NCI-H226 (cell line): ENCODE measurements at places on chromosomes 3 and 15.
A peak's percentile ranks its signal among the peaks of the same experiment; 100 is the strongest.

- DNase-seq = no peak
Observed at GRCh38 chr3:88231207-88231606, 81.4 kb downstream of the C3orf38 start.

- DNase-seq = no peak
Observed at GRCh38 chr3:138325990-138326389, 3.7 kb downstream of the NME9 start.

DNA sequence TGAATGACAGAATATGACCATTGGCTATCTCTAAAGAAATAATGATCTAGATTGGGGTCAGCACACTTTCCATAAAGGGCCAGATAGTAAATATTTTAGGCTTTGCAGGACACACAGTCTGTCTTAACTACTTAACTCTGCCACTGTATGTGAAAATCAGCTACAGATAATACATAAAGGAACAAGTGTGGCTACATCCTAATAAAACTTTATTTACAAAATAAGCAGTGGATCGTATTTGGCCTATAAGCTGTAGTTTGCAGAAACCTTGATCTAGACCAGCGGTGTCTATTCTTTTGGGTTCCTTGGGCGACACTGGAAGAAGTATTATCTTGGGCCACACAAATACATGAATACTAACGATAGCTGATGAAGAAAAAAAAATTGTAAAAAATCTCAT, 27.6 kb downstream of the GSK3B start:
- no peak for DNase-seq

DNA sequence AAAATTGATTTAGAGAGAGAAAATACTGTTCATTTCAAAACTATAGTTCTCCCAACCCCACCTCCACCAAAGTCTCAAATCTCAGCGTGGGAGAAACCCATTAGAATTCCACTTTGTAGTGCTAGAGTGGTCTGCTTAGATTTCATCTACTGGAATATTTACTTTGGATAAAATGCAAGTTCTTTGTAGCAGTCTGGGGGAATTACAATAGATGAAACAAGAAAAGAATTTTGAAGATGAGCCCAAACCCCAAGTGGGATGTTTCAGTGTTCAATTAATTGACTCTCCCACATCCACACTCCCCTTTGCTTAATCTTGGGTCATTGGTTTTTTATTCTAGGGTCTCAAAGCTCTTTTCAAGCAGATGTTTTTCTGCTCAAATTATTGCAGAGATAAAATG, 97.8 kb downstream of the RPL22L1 start:
- DNase-seq = no peak

GRCh38 chr3:181250714-181251113, 261.2 kb upstream of the DNAJC19 start:
- DNase-seq = no peak

GRCh38 chr15:43249699-43250203, 17.0 kb downstream of the TGM5 start:
- DNase-seq = peak; percentile 21

DNA sequence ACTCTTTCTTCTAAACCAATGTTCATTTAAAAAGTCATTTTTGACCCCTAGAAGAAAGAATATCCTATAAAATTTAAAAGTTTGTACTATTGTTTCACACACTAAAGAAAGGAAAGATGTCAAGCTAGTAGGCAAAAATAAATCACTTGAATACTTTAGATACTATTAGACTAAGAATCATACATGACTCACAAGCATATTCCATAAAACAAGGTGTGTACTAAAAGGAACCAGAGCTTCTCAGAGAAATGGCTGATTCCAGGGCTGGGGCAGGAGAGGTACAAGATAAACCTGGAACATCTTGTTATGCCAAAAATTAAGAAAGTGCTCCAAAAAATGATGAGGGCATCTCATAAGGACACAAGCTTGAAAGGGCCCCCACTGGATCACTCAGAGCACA, 8.7 kb downstream of the DLG1 start:
- DNase-seq = peak; percentile 24

- DNase-seq = no peak
Observed at GRCh38 chr3:13123013-13123654, 49.9 kb upstream of the IQSEC1 start.

GRCh38 chr3:134354612-134355251, 19.5 kb downstream of the AMOTL2 start:
- DNase-seq = no peak

DNA sequence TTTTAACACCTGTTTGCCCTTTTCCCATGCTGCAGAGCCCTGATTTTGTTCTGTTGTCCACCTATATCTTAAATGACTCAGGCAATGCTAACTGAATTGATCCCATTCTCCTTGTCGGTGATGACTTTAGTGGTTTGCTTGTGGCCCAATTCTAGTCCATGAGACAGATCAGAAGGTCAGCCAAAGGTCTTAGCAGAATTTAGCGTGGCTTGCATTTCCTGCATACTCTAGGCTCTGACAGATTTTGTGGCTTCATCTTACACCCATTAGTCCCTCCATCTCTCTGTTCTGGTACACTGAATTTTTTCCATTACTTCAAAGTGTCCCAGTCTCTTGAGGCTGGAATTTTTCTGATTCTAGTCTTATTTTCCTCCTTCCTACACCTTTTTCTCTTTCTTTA, 161.9 kb downstream of the STAC start:
- DNase-seq = no peak

DNA sequence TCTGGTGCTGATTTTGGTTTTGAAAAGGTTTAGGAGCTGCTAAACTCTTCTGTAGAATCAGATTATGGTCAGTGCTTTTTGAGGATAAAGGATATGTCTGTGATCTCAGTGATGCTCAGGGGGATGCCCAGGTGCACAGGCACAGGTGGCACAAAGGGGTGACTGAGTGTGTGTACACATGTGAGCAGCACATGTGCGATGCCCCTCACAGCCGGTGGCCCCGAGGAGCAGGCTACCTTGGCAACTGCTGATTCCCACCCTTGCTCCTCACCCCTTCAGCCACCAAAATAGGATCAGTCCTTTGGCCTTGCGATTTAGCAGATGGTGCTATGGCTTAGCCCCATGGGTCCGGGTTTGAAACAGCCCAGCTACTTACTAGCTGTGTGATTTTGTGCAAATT, 51.1 kb downstream of the POMGNT2 start:
- DNase-seq = no peak

- DNase-seq = no peak
Observed at GRCh38 chr3:72011485-72011884, 226.5 kb upstream of the PROK2 start.

- no peak for DNase-seq
Observed at GRCh38 chr3:42507761-42508335, 5.4 kb downstream of the VIPR1 start.

DNA sequence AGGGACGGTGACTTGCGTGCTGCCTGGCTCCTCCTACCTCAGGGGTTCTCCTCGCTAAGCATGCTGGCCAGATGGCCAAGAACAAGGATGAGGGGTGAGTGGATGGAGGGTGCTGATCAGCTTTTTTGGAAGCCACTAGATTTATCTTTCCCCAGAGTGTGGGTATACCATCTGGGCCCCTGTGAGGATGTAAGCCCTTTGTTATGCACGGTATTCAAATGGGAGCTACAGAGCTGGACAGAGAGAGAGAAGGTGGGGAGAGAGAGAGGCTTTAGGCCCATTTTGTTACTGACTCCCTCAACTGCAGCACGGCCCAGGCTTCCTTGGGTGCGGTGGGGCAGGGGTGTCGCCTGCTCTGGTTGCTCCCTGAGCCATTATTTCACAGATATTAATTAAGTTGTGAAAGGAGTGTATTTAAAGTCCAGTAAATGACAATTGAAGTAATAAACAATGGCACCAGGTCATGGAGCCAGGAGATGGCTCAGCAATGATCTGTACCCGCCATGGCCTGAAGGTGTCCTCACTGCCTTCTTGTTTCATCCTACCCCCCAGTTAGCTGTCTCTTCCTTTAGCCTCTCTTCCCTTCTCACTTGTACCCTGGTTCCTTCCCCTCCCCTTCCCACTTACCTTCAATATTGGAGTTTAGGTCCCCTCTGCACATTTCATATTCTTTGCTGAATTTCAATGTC, 158.0 kb downstream of the CLSTN2 start:
- no peak for DNase-seq

GRCh38 chr3:114685161-114685560, 391.3 kb downstream of the TIGIT start:
- DNase-seq = no peak

- DNase-seq = no peak
Observed at GRCh38 chr3:137061186-137061585, 103.4 kb downstream of the IL20RB start.

DNA sequence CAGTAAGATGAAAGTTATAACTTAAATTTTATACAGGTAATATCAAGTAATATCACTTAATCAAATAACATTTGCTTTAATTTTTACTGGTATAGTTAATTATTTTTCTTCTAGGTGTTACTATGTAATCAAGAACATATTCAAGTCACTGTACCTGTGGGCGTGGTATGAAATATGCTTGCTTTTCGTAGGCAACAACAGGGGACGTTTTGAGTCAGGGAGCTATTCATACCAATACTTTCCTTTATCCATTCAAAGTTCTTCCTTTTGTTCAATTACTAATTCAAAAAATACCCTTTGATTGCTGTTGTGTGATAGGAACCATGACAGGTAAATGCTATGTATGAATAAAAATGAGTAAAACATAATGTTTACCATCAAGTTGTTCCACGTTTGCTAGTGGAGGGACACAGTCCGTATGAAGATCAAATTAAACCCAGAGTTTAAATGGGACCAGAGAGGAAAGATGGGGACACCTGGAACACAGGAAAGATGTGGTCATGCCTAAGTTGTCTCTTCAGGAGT, 654.0 kb upstream of the KCNMB2 start:
- no peak for DNase-seq

DNA sequence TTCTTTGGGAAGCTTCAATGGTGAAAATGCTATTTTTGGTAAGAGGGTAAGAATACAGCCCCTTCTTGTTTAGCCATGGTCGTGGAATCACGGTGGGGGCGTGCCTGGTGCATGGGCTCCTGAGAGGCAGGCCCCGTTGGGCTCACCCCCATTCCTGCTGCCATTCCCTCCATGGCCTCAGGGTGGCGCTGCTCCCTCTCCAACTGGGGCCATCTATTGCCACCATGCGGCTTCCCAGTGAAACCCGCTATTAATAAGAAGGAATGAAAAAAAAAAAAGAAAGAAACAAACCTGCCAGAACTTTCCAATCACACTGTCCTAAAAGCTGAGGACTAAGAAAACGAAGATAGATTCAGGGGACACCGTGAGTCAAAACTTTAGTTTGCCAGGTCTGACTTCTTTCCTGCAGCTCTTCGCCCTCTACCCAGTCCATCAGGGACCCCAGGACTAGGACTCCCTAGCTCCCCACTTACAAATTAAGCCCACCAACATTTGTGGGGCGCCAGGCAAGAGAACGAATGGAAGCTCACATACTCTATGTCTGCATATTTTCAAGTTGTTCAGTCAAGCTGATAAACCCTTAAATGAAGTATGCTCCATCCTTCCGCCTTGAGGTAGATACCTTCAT, 30.6 kb upstream of the ABHD2 start:
- DNase-seq = peak; percentile 68

DNA sequence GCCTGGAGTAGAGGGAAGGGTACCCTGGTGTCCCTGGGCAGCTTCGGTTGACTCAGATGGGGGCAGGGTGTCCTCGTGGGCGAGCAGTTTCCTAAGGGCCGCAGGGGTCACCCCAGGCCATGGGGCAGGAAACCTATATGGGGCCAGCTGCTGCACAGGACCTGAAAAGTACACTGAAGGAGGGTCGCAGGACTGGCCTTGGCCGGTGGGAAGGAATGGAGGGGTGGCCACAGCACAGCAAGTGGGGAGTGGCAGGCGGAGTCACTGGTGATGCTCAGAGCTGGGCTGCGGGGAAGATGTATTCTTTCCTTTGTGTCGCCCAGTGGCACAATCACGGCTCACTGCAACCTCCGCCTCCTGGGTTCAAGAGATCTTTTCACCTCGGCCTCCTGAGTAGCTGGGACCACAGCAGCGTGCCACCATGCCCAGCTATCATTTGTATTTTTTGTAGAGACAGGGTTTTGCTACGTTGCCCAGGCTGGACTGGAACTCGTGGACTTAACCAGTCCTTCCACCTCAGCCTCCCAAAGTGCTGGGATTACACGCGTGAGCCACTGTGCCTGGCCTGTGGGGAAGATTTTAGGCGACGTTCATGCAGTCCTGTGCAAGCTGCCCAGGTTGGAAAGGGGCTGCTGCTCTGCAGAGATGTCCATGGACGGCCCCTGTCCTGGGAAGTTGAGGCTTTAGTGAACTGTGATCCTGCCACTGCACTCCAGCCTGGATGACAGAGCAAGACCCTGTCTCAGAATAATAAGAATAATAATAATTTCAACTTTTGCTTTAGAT, 57.2 kb downstream of the EFCAB12 start:
- DNase-seq = no peak

DNA sequence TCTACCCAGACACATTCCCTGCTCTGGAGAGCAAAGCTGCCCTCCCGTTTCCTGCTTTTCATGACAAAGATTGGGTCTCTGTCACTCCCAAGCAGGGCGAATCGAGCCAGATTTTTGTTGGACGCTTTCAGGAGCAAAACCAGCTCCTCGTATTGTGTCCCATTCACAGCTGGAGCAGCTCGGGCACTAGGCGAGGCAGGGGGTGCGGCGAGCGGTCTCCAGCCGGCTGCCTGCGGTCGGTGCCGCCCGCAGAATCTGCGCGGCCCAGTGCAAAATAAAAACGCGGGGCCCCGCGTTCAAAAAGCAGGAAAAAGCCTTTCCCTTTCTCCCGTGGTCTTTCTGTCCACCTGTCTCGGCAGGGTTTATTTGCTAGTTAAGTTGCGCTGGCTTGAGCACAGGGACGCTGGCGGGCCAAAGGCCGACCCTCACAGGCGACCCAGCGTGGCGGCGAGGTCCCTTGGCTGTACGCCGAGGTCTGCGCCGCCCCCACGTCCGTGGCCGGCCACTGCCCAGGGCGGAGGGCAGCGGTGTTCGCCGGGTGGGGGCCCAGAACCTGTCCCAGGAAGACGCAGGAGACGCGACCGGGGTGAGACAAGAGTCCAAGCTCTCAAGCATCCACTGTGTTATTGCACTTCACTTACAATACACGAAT, 71.2 kb downstream of the CYP19A1 start:
- DNase-seq = no peak

DNA sequence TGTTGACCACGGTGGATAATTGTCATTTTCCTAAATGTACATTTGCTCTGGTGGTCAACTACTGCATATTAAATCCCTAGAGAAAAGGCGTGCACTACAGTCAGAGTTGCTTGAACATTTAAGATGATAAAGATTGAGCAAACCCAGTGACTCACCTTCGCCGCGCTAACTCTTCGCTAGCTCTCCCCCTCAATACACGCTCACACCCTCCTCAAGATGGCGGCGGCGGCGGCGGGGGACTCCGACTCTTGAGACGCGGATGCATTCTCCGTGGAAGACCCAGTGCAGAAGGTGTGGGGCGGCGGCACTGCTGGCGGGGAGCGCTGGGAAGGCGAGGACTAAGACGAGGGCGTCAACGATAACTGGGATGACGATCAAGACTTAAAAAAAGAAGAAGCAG, 79.8 kb upstream of the PFN2 start:
- no peak for DNase-seq

- DNase-seq = no peak
Observed at GRCh38 chr3:6709178-6709577, 151.7 kb upstream of the GRM7 start.

GRCh38 chr3:100496711-100497261, 4.4 kb downstream of the TMEM45A start:
- peak; percentile 86 for DNase-seq

- no peak for DNase-seq
Observed at GRCh38 chr3:73070675-73071575, 9.5 kb downstream of the EBLN2 start.

GRCh38 chr15:42447599-42447998, 43.3 kb downstream of the ZNF106 start:
- DNase-seq = no peak
